ENCODE measurements at places on chromosomes 6 and 20. TPM values are rescaled to one million over a fixed set of nuclear protein-coding genes. Genes with fewer than 3 reads are reported as not detected.

Gene ACSS1
- total RNA-seq, result 39.1 TPM

DNA sequence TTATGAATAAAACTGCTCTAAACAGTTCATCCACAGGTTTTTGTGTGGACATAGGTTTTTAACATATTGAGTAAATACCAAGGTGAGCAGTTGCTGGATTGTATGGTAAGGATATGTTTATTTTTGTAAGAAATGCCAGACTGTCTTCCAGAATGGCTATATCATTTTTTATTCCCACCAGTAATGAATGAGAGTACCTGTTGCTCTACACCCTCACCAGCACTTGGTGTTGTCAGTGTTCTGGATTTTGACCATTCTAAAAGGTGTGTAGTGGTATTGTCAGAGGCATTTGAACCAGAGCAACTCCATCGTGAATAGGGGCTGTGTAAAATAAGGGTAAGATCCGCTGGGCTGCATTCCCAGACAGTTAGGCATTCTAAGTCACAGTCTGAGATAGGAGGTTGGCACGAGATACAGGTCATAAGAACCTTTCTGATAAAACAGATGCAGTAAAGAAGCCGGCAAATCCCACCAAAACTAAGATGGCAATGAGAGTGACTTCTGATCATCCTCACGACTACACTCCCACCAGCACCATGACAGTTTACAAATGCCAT is 12.9 kb upstream of the NT5E start:
- DNase-seq, result no peak

- DNase-seq, result no peak
These were observed 178.1 kb upstream of the PRDM1 start for GRCh38 chr6:105907991-105908390.

Gene SRMS
- total RNA-seq, result not detected

Gene KCNK15
- total RNA-seq, result not detected

DNA sequence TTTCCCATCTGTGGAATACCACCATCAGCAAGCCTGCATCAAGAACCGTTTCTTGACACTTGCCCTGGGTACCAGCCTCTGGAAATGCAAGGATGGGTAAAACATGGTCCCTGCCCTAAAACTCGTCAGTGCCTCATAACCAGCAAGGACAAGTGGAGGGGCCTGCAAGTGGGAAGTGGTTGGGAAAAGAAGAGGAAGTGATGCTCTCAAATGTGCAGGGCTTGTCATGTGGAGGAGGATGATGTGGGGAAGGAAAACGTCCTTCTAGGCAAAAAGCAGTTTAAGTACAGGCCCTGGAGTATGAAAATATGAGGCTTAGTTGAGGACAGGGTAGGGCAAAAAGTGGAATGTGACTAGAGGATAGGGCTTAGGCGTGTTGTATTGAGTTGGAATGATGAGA is 19.0 kb downstream of the RREB1 start:
- DNase-seq, result no peak

DNA sequence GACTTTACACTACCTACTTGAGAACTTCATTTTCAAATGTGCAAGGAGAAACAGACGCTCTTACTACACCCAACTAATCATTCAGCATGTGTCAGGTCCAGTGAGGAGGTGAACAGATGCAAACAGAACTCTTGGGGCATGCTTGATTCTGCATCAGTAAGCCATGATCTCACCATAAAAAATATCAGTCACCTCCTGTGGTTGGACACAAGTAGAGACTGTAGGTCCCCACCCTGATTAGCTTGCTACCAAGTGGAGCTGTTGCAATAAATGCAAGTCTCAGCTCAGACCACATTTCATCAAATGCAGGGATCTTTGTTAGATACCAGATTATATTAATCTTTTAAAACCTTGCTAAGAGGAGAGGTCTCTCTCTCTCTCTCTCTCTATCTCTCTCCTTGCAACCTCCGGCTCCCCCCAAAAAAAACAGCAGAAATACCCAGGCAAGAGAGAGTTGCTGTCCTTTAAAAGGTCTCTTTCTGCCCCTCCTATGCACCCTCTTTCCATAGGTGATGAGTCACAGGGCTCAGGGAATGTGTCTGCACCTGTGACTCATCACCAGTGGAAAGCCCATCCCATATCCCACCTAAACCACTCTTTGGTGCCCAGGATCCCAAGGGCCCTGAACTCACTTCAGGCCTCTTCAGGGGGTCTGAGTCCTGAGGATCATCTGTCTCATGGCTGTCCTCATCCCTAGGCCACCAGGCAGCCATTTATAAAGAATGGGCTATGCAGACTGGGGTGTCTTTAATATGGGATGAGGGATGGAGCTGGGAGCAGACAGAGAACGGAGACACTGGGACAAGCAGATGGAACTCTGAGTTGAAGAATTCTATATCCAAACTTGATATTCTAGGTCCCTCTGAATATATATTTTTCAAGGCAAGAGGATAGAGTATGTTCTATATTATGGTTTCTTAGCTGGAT is 154.5 kb downstream of the QRSL1 start:
- DNase-seq, result no peak

DNA sequence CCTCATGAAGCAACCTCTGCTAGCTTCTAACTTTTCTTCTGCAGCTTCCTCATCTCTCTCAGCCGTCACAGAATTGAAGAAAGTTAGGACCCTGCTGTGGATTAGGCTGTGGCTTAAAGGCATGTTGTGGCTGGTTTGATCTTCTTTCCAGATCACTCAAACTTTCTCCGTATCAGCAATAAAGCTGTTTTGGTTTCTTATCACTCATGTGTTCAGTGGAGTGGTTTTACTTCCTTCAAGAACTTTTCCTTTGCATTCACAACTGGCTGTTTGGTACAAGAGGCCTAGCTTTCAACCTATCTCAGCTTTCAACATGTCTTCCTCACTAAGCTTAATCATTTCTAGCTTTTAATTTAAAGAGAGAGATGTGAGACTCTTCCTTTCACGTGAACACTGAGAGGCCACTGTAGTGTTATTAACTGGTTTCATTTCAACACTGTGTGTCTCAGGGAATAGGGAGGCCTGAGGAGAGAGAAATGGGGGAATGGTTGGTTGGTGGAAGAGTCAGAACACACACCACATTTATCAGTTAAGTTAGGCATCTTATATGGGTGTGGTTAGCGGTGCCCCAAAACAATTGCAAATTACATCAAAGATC is 17.2 kb downstream of the ZSCAN23 start:
- DNase-seq, result no peak

DNA sequence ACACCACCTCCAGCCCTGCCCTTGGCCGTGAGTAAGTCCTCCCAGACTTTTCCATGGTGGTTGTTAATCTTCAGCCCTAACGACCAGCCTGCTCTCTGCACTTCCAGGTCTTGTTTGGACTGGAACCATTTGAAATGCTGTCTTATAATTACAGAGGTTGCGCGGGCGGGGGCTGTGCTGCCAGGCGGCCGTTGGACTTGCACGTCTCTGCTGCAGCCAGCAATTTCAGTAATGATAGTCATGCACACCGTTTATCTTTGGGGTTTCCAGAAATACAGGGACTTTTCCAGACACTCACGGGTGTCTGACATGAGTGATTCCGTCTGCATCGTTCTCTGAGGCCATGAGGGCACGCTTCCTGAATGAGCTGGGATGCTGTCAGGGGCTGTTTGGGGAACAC is 118.2 kb downstream of the BMP7 start:
- no peak for DNase-seq

DNA sequence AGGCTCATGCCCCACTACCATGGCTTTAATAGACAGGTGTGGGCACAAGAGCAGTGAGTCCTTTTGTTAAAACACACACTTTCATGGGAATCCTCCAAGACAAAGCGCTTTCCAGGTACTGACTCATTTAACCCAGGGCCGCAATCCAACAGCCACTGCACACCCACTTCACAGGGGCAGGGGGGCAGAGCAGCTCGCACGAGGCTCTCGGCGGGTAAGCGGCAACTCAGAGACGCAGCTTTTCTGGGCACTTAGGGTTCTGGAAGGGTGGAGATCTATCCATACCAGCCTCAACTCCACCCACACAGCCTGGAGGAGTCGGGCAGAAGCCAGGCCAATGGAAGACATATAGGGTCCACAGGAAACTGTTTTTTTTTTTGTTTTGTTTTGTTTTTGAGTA is 28.6 kb downstream of the PSMG4 start:
- no peak for DNase-seq

- no peak for DNase-seq
These were observed 46.1 kb upstream of the TNFAIP3 start for GRCh38 chr6:137820952-137821351.

Gene OPRL1
- total RNA-seq, result 1.1 TPM

Gene BICRAL
- total RNA-seq, result 33.1 TPM

DNA sequence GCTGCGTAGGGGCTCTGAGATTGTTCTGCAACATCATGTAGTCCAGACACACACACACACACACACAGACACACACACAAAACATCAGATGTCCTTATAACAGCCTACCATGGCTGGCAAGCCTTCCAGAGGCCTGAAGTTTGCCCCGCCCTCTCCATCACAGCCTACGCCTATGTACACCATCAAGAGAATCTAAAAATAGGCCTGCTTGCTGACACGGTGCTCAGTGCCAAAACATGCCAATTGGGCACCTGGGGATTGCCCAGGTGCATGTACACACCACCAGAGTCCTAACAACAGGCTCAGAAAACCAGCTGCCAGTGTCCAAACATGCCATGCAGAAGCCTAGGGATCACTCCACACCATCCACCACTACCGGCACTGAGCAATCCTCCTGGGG is 391.7 kb upstream of the SPTLC3 start:
- DNase-seq, result no peak

Gene ZNF343
- 7.6 TPM for total RNA-seq

DNA sequence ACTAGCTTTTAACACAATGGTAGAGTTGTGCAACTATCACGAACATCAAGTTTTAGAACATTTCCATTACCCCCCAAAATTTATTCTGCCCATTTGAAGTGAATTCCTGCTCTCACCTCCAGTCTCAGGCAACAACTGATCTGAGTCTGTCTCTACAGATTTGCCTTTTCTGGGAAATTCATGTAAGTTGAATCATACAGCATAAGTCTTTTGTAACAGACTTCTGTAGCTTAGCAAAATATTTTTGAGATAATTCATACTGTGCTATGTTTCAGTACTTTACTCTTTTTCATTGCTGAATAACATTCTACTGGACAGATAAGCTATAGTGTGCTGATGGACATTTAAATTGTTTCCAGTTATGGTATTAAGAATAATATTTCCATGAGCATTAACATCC is 447.3 kb upstream of the GJE1 start:
- no peak for DNase-seq

Gene MATN4
- total RNA-seq, result not detected

DNA sequence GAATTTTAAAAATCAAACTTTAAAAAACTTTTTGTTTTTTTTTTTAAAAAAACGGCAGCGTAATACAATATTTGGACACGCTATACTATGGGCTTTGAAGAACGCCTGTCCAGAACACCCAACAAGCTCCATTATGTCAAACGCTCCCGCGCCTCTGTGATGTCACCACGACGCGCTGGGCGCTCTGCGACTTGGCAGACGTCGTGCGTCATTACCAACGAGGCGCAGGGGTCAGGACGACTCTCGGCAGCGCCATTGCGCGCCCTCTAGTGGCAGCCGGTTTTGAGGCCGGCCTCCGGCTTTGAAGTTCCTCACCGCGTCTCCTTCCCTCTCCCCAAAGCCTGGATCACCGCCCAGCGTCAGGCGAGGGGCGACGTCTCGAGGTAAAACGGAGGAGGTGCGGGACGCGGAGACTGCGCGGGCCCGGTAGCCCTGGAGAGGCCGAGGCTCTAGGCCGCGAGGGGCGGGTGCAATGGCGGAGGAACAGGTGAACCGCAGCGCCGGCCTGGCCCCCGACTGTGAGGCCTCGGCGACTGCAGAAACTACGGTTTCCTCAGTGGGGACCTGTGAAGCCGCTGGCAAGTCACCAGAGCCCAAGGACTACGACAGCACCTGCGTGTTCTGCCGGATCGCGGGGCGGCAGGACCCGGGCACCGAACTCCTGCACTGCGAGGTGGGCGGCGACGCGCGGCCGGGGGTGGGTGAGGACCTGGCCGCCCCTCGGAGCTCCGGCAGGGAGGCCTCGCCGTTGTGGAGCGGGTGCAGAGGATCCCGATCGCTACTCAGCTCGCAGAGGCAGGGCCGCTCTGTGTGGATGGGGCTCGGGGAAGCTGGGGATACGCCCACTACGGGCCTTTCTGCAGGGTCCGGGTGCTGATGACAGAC is at the start of gene HINT3:
Gene HINT3, plus strand, starts transcription at position 265 of the 885 bp plus-strand sequence. Its CDS starts 208 bp downstream, at position 473.
- DNase-seq, result peak; percentile 95

GRCh38 chr20:23085436-23086055 is 578 bp downstream of the CD93 start:
- DNase-seq, result no peak

- no peak for DNase-seq
These were observed 31.2 kb downstream of the CHMP4B start for GRCh38 chr20:33842346-33842745.

DNA sequence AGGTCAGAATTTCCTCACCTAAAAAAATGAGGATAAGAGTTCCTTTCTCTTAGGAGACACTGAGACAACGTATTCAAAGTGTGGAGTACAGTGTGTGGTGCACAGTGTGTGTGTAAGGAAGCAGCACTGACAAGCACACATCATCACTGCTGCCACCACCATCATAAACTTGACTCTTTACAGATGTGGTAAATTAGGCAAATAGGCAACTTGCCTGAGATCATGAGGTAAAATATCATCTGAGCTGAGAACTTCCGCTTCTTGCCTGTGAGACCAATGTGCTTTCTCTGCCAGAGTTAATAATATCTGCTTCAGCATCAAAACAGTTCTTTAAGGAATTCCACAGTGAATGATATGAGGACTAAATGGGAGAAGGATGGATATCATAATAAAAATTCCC is 52.7 kb downstream of the LYRM4 start:
- DNase-seq, result no peak

Gene CLVS2
- total RNA-seq, result not detected

GRCh38 chr6:117607511-117607910 is 5.2 kb upstream of the GOPC start:
- DNase-seq, result no peak

DNA sequence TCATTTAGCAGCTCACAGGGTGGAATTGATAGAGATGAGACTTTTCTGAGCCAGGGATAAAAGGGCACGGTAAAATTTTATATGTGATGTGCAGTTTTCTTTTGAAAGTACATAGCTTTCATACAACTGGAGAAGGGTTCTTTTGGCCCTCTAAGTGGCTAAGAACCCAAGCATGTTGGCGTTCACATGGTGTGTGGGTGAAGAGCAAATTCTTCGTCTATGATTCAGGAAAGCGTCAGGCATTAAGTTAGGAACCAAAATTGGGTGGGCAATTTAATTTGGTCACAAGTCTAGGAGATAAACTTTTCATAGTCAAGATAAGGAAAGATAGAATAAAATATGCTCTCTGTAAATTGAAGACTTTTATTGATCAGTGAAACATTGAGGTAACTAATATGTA is 153.9 kb downstream of the UTRN start:
- DNase-seq, result no peak

DNA sequence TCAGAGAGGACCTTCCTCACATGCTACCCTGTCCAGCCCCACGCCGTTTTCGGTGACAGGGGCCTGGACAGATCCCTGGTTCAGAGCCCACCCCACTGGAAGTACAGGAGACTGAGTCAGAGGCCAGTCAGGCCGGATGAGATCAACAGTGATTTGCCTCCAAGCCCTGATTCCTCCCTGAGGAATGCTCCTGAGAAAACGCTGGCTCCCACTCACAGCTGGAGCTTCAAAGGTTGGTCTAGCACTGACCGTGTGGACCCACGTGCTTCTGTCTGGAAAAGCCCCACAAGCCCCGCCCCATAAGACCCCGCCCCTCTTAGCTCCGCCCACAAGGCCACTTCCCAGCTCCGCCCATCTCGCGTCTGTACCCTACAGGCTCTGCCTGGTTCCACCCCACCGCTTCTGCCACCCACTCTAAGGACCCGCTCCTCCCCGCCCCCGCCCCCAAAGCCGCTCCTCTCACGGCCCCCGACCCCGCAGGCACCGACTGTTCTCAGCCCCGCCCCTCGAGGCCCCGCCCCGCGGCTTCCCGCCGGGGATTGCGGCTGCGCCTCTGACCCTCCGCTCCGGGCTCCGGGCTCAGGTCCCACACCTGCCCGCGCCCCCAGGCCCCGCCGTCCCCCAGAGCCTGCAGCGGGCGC is 64.9 kb upstream of the BHLHE23 start:
- DNase-seq, result no peak
